ENCODE measurements at places on chromosomes 3 and 15. TPM values are rescaled to one million over a fixed set of nuclear protein-coding genes. Genes with fewer than 3 reads are reported as not detected.

Gene HYAL1
- 18.4 TPM for total RNA-seq

Gene CLSTN2
- 5.2 TPM for total RNA-seq

Gene TEX55
- total RNA-seq = not detected

Gene MTHFS
- total RNA-seq = 83.6 TPM

Gene PLOD2
- 0.17 TPM for total RNA-seq

DNA sequence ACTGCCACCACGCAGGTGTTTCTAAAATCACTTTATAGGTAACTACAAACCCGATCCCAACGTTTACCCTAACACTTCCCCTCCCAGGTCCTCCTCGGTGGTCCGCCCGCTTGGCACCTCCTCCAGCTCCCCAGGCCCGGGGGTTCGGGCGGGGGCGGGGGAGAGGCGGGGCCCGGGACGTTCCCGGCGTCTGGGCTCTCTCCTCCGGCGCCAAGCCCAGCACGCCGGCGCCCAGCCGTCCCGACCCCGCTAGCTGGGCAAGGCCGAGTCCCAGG lies 562 bp downstream of the CGGBP1 start:
- DNase-seq = no peak

DNA sequence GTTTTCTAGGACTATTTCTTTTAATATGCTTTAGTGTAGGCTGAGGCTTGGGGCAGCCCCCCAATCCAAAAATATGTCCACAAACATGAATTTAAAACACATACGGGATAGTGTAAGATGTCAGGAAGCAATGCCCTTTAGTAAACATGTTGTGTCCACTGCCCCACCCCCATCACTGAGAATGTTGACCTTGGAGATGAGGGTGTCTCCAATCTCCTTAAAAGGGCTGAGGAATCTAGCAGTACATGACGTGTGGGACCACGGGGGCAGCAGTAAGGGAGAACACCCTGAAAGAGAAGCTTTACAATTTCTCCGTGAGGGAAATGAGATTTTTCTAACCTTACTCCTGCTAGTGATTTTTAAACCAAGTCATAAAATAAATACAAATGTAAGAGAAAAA lies 84.7 kb downstream of the SQOR start:
- DNase-seq = no peak

DNA sequence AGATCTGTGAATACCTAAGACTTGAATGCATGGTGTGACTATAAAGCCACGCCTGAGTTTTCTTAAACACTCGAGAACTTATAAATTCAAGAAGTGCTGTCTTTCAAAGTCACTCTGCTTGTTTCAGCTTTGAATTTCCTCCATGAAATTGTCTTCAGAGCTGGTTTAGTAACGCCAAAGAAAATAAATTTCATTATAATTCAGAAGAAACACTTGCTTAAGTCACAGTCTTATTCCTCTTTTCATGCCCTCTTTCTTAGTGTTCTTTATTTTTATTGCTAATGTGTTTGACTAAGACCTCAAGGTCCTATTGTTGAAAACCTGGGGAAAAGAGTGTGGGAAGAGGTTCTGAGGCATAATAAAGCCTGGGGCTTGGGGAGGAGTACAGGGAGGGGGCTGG lies 3.3 kb upstream of the RCN2 start:
- no peak for DNase-seq
